ENCODE measurements at places on chromosomes 4 and X.

DNA sequence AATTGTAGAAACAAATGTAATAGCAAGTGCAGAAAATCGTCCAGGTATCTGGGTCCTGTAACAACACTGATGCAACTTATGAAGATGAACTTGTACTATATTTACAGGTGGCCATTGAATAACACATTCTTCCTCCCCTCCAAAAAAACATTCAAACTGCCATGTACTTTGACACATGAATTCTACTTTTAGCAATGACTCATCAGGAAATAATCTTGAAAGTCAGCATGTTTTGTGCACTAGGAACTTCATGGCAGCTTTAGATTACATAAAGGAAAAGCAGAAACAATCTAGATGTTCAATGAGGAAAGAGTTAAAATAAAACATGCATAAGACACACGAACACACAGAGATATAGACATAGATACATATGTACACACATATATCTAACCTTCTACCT lies 2.5 kb downstream of the PABPC1L2A start:
- peak; percentile 4 for DNase-seq

DNA sequence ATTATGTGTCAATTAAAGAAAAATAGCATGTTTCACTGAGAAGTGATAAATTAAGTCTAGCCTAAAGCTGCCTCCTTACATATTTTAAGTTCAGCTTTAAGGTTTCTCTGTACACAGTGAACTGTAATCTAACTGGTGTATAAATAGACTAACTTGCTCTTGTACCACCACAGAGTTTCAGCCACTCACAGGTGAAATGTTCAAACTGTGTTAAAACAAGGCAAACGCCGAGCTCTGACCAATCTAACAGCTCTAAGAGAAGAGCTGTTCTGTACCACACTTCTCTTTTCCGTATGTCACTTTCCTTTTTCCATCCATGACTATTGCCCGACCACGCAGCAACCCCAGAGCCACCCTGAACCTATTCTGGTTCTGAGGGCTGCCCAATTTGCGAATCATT lies 64.5 kb downstream of the DCHS2 start:
- DNase-seq, result no peak

DNA sequence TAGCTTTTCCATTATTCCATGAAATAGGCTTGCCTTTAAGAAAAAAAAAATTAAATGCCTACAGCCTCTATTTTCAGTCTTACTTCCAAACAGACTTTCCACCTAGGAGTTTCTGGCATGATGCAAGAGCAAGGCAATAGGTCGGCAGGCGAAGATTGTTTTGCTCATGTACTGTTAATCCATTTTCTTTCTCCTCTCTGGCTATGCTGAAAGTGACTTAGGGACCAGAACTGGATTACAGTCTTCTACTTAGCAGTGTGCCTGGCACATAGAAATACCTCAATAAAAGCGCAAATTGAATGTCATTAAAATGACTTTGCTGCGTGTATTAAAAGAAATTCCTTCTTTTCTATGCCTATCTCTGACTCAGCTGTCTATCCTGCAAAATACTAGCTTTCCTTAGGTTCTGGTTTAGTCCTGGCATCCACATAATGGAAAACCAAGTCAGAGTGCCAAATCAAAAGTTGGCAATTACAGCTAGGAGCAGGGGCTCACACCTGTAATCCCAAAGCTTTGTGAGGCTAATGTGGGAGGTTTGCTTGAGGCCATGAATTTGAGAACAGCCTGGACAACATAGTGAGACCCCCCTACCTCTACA lies 51.9 kb downstream of the CC2D2A start:
- DNase-seq, result no peak

DNA sequence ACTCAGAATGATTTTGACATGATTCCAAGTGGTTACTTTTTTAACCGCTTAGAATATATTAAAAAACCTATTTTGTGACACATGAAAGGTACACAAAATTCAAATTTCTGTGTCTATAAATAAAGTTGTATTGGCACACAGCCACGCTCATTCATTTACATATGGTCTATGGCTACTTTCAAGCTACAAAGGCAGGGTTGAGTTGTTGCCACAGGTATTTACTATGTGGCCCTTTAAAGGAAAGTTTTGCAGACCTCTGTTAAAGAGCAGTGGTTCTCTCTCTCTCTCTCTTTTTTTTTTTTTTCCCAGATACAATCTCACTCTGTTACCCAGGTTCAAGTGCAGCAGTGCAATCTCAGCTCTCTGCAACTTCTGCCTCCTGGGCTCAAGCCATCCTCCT lies 23.0 kb downstream of the GPM6B start:
- no peak for DNase-seq

- no peak for DNase-seq
Observed at GRCh38 chr4:142324572-142324971, 521.5 kb downstream of the INPP4B start.

GRCh38 chrX:70878902-70879301 lies 29.6 kb downstream of the TEX11 start:
- DNase-seq, result no peak

- no peak for DNase-seq
Observed at GRCh38 chr4:168565130-168565529, 68.3 kb downstream of the PALLD start.

DNA sequence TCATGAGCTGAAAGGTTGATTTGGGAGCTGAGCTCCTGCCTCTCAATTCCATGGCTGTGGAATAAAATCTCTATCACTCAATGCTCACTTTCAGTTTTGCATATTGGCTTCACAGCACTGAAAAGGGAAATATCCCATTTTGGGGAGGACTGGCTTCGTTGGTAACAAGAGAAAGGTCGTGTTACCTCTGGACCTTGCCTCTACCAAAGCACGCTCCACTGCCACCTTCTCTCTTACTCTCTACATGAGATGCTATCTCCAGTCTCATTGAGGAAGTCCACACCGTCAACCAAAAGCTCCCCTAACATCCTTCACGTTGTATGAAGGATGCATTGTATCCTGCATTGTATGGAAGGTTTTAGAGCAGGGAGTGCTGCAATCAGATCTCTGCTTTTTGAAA lies 195.0 kb upstream of the LDB2 start:
- no peak for DNase-seq

GRCh38 chrX:68433155-68433980 lies at the start of gene OPHN1:
Gene OPHN1, minus strand, starts transcription at chrX:68433495. Its CDS starts 475 bp downstream, at chrX:68433020.
- peak; percentile 64 for DNase-seq

DNA sequence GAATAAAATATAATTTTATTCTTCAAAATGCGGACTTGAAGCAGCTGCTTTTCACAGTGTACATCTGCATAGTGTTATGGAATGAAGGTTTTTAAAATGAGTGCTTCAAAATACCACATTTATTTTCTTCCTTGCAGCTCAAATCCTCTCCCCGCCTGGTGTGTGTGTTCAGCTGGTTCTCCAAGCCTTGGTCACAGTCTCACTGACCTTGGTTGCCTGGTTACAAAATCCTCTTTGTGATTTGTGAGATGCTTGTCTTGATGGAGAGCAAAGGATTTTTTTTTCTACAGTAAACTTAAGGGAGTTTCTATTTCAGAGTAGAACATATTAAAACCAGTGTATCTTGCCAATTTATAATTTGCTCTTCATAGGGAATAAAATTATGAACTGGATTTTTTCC lies 139.2 kb downstream of the PCDH18 start:
- no peak for DNase-seq

DNA sequence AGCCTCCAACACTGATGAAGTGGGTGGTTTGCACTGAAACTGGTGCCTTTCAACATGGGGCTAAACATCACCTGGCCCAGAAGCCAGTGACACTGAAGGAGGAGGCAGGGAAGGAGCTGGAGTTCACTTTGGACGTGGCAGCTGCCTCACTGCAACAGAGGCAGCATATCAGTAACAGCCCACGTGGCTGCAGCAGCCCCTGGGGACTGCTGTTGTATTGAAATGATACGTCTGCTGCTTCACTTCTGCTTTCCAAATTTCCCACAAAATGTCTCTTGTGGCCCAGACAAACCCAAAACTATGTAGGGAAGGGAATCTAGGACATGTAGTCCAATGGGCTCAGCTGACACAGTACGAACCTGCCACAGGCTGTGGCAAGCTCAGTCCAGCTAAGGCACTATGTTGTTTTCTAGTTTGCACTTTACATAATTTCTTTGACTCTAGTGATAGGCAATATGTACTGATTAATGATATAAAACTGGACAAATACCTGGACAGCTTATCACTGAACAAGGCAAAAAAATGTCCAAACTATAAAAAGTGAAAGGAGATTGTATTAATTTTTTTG lies 84.7 kb upstream of the RAPGEF2 start:
- no peak for DNase-seq

GRCh38 chrX:11347300-11347699 lies 54.1 kb downstream of the AMELX start:
- no peak for DNase-seq

DNA sequence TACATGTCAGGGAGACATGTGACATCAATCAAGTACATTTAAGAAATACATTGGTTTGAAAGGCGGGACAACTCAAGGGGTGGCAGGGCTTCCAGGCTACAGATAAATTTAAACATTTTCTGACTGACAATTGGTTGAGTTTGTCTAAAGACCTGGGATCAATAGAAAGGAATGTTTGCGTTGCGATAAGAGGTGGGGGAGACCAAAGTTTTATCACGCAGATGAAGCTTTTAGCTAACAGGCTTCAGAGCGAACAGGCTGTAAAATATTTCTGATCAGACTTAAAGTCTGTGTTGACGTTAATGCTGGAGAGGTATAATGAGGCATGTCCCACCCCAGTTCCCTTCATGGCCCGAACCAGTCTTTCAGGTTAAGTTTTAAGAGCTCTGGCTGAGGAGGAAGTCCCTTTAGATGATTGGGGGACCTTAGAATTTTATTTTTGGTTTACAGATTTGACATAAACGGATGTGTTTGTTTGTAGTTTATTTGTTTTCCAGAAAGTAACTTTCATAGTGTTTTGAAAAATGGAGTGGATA lies 346.7 kb upstream of the RASGEF1B start:
- DNase-seq, result no peak

DNA sequence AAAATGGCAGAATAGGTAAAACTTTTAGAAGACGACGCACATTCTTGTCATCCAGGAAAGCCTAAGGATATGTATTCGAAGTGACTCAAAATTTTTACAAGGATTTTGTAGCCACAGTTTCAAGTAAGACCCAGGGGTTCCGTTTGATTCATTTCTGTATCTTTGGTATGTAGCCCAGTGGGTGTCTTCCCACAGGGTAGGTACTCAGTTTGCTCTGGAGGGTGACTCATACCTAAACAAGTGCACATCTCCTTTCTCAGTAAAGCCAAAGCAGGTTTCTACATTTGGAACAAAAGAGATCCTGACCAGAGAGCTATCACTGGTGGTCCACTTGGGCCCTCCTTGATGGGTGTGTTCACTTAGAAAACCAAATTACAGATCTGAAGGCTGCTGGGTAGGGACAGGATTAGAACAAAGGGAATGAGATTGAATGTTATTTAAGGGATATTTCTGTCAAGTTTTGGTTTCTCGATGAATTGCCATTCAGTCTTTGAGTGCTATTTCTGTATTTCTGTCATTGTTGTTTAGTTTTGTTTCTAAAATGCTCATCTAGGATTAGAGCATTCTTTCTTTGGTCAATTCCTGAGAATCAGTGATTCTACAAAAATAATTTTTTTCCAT lies 56.1 kb downstream of the PLS3 start:
- DNase-seq, result peak; percentile 14

DNA sequence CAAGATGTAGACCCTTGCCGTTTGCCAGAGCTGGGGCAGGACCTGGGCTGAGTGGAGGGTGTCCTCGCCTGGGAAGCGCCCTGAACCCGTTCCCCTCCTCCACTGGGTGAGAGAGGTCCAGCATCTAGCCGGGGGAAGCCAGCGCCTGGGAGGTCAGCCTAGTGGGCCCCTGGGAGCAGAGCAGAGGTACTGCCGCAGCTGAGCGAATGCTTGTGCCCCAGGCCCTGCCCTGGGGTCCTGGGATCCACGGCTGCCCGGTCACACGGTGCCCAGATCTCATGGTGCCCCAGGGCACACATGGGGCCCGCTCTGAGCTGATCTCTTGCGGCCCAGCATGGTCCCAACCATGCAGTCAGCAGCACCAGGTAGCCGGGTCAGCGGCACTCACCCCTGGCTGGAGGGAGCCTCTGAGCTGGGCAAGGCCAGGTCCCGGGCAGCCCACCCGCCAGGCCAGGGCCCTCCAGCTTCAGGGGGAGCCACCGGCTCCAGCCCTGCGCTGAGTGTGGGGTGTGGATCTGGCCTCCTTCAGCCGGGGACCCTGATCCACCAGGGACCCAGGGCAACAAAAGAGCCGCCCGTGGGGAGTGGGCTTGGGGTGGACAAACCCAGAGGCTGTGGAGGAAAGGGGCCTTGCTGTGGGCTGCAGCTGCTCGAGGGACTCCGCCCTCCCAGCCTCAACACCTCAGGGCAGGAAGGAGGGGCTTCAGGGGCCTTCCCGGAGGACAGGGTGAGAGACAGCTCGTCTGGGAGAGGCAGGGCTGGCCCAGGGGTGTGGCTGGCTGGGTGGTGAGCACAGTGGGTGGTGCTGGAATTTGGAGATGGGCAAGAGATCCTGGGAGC lies 4.1 kb upstream of the CPLX1 start:
- no peak for DNase-seq

DNA sequence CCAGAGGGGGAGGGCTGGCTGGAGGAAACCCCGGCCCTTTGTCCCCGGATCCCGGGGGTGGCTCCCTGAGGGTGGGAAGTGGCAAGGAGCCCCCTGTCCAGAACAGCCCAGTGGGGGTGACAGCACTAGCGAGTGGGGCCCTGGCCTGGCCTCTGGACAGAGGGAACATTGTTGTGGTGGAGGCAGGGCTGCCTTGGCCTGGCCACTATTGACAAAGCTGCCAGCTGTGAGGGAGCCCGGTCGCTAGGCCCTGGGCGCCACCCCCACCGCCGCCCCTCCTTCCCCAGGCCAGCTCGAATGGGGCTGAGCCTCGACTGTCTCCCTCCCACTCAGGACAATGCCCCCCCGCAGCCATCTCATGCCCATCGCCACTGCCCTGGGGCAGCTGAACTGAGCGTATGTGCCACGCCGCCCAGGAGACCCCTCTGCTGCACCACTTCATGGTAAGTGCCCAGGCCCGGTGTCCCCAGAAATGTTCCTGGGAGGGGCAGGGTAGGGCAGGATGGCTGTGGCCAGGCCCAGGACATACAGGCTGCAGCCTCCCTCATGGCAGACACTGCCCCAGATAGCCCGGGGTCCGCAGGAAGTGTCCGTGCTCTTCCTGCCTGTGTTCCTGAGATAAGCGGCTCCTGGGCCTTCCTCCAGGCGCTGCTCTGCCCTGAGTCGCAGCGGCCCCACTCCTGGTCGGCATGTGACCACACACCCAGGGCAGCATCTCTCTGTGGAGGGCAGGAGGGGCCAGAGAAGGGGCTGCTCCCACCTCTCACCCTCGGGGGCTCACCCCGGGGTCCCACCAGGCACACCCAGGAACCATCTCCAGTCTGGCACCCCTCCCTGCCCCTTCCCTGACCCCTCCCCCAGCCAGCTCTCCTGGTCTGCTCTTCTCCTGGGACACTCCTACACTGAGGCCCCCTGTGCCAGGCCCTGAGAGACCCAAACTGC lies 1.4 kb downstream of the PLXNB3 start:
- DNase-seq, result peak; percentile 40

- DNase-seq, result no peak
Observed at GRCh38 chrX:115503099-115503498, 57.9 kb upstream of the PLS3 start.

- no peak for DNase-seq
Observed at GRCh38 chr4:86242677-86243076, 117.2 kb downstream of the MAPK10 start.

- no peak for DNase-seq
Observed at GRCh38 chrX:75642811-75643361, 120.0 kb upstream of the ZDHHC15 start.
